ENCODE measurements at places on chromosomes 11 and 22. TPM values are rescaled to one million over a fixed set of nuclear protein-coding genes. Genes with fewer than 3 reads are reported as not detected.

OR51B5 gene
- 0.26 TPM for total RNA-seq

DNA sequence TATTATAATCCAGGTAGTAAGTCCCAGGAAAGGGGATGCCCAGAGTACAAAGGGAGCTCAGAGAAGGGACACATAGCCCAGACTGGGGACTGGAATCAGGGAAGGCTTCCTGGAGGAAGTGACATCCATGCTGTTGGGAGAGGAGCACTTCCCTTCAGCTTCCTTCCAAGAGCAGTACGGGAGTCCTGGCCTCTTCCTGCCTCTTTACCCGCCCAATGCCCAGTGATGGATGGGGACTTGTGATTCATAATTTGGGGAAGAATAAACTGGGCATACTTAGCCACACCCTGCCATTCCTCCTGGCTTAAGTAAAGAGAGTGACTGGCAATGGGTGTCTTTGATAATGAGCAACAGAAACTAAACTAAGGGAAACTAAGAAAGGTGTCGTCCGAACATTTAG is 11.5 kb downstream of the C11orf91 start:
- H3K27ac ChIP-seq, result no peak overlapping the region
- no peak for DNase-seq
- H3K4me3 ChIP-seq, result no peak overlapping the region
- H3K27me3 ChIP-seq, result no peaks in the 10 kb centered on the region

GRCh38 chr11:120717042-120717441 is 205.5 kb downstream of the GRIK4 start:
- DNase-seq, result no peak
- H3K4me3 ChIP-seq, result no peak overlapping the region
- H3K27ac ChIP-seq, result no peak overlapping the region
- H3K27me3 ChIP-seq, result no peaks in the 10 kb centered on the region
- peaks cover 46% of the 10 kb centered on the region for H3K4me1 ChIP-seq

KCNJ1 gene
- 0.16 TPM for total RNA-seq

APOA5 gene
- total RNA-seq, result 0.20 TPM

C22orf42 gene
- total RNA-seq, result 0.78 TPM

- peaks cover 46% of the 10 kb centered on the region for H3K4me1 ChIP-seq
- H3K27ac ChIP-seq, result no peak overlapping the region
- no peaks in the 10 kb centered on the region for H3K27me3 ChIP-seq
- no peak overlapping the region for H3K4me3 ChIP-seq
- peaks cover 18% of the 10 kb centered on the region for H3K36me3 ChIP-seq
- DNase-seq, result no peak
Measured at GRCh38 chr11:12918667-12919066, 90.4 kb upstream of the RASSF10 start.

DNA sequence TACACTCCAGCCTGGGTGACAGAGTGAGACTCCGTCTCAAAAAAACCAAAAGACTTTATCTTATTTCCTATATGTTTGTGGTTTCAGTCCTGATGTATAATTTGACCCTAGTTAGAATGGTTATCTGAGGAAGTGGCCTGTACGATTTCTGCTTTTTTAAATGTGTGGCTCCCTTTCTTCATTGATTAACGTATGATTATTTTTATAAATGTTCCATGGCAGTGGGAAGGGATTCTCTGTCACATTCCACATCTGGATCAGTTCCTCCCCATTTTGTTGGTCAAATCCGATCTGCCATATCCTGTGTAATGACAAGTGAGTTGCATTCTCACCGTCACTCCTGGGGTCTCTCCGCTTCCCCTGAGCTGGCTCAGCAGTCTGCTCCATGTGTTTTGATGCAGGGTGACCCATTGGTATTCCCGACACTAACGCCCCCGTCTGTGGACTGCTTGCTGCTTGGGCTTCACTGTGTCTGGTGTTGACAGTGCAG is 20.3 kb downstream of the NEAT1 start:
- H3K36me3 ChIP-seq, result no peaks in the 10 kb centered on the region
- H3K27me3 ChIP-seq, result no peaks in the 10 kb centered on the region

GRCh38 chr11:1438261-1438966 is 48.2 kb downstream of the MOB2 start:
- no peaks in the 10 kb centered on the region for H3K4me1 ChIP-seq
- H3K27ac ChIP-seq, result no peak overlapping the region
- DNase-seq, result no peak
- no peaks in the 10 kb centered on the region for H3K27me3 ChIP-seq
- no peak overlapping the region for H3K4me3 ChIP-seq

DNA sequence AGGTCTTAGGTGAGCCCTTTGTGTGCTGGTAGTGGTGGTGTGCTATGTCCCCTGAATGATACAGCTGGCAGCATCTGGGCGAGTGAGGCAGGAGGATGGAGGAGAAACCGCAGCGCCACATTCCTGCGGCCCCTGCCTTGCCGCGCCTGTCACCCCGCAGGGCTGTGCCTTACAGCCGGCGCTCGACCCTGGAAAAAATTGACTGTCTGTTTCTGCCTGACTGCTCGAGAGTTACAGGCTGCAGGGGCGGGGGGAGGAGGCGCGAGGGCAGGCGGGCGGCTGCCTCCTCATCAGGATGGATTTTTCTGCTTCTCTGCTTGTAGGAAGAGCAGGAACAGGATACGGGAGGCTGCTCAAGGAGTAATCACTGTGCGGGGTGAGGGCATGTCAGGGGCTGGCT is 443.4 kb downstream of the MIAT start:
- peaks cover 21% of the 10 kb centered on the region for H3K4me1 ChIP-seq
- DNase-seq, result peak; percentile 51
- H3K27me3 ChIP-seq, result peaks cover 13% of the 10 kb centered on the region
- no peak overlapping the region for H3K27ac ChIP-seq
- no peak overlapping the region for H3K4me3 ChIP-seq

- H3K27ac ChIP-seq, result peak overlapping the region; percentile 79
- peaks cover 98% of the 10 kb centered on the region for H3K36me3 ChIP-seq
- H3K27me3 ChIP-seq, result no peaks in the 10 kb centered on the region
- H3K4me3 ChIP-seq, result no peak overlapping the region
Measured at GRCh38 chr11:64772303-64773018, 5.9 kb downstream of the SF1 start.

- no peak overlapping the region for H3K27ac ChIP-seq
- no peaks in the 10 kb centered on the region for H3K27me3 ChIP-seq
- peaks cover 17% of the 10 kb centered on the region for H3K4me1 ChIP-seq
- H3K36me3 ChIP-seq, result peaks cover 4% of the 10 kb centered on the region
- DNase-seq, result no peak
- no peak overlapping the region for H3K4me3 ChIP-seq
Measured at GRCh38 chr11:132072044-132072857, 701.8 kb downstream of the NTM start.

- no peak overlapping the region for H3K4me3 ChIP-seq
- no peaks in the 10 kb centered on the region for H3K36me3 ChIP-seq
- no peak for DNase-seq
- H3K4me1 ChIP-seq, result no peaks in the 10 kb centered on the region
Measured at GRCh38 chr11:122192634-122193255, 76.7 kb upstream of the BLID start.

GNG3 gene
- total RNA-seq, result 3.9 TPM

- no peak overlapping the region for H3K27ac ChIP-seq
- H3K27me3 ChIP-seq, result no peaks in the 10 kb centered on the region
- H3K36me3 ChIP-seq, result no peaks in the 10 kb centered on the region
Measured at GRCh38 chr11:60984149-60984548, 12.7 kb downstream of the CD6 start.

GRCh38 chr11:13338427-13339069 is 61.0 kb downstream of the BMAL1 start:
- DNase-seq, result no peak
- no peaks in the 10 kb centered on the region for H3K4me1 ChIP-seq
- H3K27ac ChIP-seq, result no peak overlapping the region

GRCh38 chr11:126523441-126524205 is 168.1 kb downstream of the ST3GAL4 start:
- H3K4me3 ChIP-seq, result no peak overlapping the region
- no peaks in the 10 kb centered on the region for H3K36me3 ChIP-seq
- H3K27ac ChIP-seq, result no peak overlapping the region
- H3K4me1 ChIP-seq, result peaks cover 7% of the 10 kb centered on the region
- no peak for DNase-seq

DNA sequence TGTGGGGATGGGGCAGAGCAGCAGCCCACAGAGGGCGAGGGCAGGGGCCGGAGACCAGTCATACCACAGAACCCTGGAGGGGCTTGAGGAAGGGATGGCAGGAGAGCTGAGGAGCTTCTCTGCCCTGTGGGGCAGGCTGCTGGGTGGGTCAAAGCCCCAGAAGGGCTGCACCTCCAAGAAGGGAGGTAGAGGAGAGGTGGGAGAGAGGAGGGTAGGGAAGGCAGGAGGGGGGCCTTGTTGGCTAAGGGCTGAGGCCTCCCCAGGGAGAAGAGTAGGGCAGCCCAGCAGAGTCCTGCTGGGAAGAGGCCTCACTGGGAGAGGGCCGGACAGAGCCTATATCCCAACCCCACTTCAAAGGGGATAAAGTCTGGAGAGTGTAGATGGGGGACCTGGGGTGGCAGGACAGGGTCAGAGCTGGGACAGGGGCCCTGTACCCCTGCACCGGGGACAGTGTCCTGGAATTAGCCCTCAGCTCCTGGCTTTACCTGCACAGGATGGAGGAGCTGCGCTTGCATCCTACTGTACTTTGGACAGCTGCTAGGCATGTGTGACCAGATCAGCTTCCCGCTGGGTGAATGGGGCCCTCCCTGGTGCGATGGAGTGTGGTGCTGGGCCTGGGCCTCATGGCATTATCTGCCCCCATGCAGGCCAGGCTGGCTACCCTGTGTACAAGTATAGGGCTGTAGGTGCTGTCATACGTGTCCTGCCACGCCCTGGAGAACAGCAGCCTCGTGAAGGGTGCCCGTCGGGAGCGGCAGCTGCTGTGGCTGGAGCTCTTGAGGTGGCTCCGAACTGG is 7.3 kb downstream of the DGCR6L start:
- H3K27ac ChIP-seq, result no peak overlapping the region
- DNase-seq, result peak; percentile 4
- H3K36me3 ChIP-seq, result no peaks in the 10 kb centered on the region
- no peaks in the 10 kb centered on the region for H3K27me3 ChIP-seq
- no peak overlapping the region for H3K4me3 ChIP-seq
- H3K4me1 ChIP-seq, result peaks cover 6% of the 10 kb centered on the region

CCDC73 gene
- not detected for total RNA-seq

- DNase-seq, result no peak
- H3K27me3 ChIP-seq, result peaks cover 73% of the 10 kb centered on the region
- no peak overlapping the region for H3K27ac ChIP-seq
- H3K4me3 ChIP-seq, result peak overlapping the region; percentile 80
- H3K36me3 ChIP-seq, result no peaks in the 10 kb centered on the region
Measured at GRCh38 chr22:38454353-38455075, 485 bp downstream of the KCNJ4 start.

DNA sequence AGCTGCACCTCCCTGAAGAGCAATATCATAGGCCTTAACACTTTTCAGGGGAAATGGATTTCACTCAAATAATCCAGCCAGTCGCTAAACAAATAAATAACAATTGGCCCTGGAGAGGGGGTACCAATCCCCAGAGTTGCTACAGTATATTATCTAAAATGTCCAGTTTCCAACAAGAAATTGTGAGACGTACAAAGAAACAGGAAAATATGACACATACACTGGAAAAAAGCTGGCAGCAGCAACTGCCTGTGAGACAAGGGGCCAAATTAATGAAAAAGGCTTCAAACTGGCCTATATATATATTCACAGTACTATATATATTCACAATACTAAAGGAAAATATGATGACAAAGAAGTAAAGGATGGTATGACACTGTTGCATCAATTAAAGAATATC is 4.0 kb downstream of the NF2 start:
- H3K36me3 ChIP-seq, result peaks cover 3% of the 10 kb centered on the region
- no peak for DNase-seq
- peaks cover 25% of the 10 kb centered on the region for H3K4me1 ChIP-seq
- no peak overlapping the region for H3K4me3 ChIP-seq

DNA sequence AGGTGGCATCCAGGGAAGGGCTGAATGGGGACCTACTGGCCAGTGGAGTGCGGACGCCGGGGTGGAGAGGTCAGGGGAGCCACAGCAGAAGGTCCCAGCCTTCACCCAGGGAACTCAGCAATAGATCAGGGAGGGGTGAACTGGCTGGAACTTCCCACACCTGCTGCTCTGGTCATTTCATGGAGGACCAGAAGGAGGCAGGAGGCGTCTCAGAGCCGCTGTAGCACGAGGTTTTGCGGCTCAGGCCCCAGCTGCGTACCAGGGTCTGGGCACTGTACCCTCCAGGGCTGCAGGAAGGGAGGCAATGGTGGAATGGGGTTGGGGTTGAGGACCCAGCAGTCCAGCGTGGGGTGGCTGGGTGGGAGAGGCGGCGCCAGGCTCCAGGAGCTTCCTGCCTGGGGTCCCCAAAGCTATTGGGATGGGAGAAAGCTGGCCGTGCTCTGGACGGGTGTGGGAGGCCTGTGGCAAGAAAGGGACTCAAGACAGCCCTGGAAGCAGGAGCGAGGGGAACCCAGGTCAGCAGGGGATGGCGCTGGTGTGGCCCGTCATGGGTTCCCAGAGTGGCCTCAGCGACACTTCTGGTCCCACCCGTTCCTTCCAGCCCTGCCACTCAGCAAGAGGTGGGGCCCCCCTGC is 20.2 kb upstream of the BRSK2 start:
- no peak for DNase-seq

DNA sequence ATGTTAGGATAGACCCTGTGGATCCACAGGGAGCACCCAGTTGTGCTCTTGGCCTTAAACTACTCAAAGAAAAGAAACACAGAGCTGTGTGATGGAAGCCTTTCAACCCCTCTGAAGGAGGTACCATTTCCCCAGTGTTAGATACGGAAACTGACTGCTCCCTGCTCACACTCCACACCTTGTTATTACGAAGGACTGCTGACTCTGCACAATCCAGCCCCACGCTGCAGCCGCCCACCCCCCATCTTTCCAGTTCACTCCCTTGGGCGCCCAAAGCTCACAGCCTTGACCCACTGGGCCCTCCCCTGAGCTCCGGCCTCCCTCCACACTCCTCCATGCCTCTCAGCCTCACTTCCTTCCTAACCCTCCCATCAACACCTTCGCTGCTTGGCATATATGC is 75.5 kb downstream of the EFCAB6 start:
- no peak overlapping the region for H3K27ac ChIP-seq
- no peaks in the 10 kb centered on the region for H3K36me3 ChIP-seq
- no peaks in the 10 kb centered on the region for H3K27me3 ChIP-seq
- no peak overlapping the region for H3K4me3 ChIP-seq
- H3K4me1 ChIP-seq, result no peaks in the 10 kb centered on the region

- DNase-seq, result no peak
- no peak overlapping the region for H3K4me3 ChIP-seq
- no peaks in the 10 kb centered on the region for H3K36me3 ChIP-seq
- no peak overlapping the region for H3K27ac ChIP-seq
- H3K27me3 ChIP-seq, result no peaks in the 10 kb centered on the region
- H3K4me1 ChIP-seq, result no peaks in the 10 kb centered on the region
Measured at GRCh38 chr11:123045101-123045500, 16.8 kb downstream of the HSPA8 start.

GRCh38 chr22:42438293-42438650 is 6.1 kb upstream of the NFAM1 start:
- peak overlapping the region; percentile 70 for H3K4me3 ChIP-seq
- no peak overlapping the region for H3K27ac ChIP-seq
- peaks cover 20% of the 10 kb centered on the region for H3K27me3 ChIP-seq
- H3K36me3 ChIP-seq, result no peaks in the 10 kb centered on the region
- peak; percentile 46 for DNase-seq
- peaks cover 32% of the 10 kb centered on the region for H3K4me1 ChIP-seq

DNA sequence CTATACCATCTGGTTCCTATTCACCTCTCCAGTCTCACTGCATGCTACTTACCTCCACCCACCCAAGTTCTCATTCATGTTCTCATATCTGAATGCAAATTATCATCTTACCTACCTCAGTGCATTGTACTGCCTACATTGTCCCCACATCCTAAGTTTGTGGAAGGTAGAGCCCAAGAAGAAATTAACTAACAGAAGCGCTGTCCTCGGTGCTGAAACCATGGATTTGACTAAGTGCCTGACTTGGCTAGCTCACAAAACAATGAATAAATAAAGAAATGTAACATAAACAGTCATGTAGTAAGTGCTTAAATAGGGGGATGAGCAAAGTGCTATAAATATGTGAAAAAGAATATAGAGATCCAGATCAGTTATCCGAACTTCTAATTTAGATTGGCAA is 63.2 kb downstream of the GRIA4 start:
- no peak overlapping the region for H3K27ac ChIP-seq
- H3K4me3 ChIP-seq, result no peak overlapping the region
- H3K27me3 ChIP-seq, result no peaks in the 10 kb centered on the region
- peak; percentile 68 for DNase-seq
